ENCODE measurements at places on chromosomes 13 and 19.
A peak's percentile ranks its signal among the peaks of the same experiment; 100 is the strongest.

DNA sequence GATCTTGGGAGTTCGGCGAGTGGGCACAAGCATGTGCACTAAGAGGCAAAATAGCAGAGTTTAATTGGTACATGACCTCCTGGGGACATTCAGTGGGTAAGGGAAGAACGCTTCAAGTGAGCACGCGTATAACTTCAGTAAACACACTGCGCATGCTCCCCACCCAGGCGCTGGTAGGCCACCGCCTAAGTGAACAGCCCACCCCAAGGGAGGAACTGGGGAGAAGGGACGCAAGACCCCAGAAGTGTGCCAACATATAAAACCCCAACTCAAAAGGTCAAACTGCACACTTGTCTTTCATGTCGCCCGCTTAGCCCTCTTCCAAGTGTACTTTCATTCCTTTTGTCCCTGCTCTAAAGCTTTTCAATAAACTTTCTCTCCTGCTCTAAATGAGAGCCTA lies 10.5 kb upstream of the NTN5 start:
- no peak for DNase-seq

DNA sequence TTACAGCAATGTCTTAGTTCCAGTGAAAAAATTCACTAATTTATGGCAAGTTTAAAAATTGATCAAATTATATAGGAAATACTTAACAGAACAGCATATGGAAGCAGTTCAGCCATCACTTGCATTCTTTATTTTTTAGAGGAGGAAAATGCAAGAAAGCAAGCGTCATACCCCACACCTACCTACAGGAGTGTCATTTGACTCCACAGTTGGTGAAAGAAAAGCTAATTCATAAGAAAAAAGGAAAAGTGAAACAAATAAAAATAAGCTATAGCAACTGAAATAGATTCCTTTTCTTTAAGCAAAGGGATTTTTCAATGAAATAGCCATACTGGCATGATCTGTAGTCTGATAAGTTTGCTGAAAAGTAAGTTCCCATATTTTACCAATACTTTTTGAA lies 111.0 kb downstream of the DOCK9 start:
- no peak for DNase-seq

GRCh38 chr13:84263354-84264069 lies 381.2 kb upstream of the SLITRK1 start:
- DNase-seq, result no peak

DNA sequence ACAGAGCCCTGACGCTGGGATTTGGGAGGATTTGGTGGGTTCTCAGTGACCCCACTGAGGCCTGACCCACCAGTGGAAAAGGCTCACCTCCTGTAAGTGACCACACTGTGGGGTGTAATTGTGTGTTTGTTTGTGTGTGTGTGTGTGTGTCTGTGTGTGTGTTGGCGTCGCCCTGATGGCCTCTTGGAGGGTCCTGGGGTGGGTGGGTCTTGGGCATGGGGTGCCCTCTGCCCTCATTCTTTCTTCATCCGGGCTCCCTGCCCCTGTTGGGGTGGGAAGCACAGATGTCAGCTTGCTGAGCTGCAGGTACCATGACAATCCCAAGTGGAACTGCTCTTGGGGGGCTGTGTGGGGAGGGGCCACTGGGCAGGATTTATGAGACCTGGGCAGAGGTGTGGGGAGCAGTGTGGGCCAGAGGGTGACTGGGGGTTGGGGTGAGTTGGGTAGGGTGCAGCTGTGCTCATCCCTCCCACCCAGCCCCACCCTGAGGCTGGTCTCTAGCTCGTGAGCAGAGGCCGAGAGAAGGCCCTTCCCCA lies 22.8 kb downstream of the WTIP start:
- DNase-seq, result no peak

GRCh38 chr13:77832339-77833100 lies 86.1 kb downstream of the EDNRB start:
- no peak for DNase-seq

- no peak for DNase-seq
Observed at GRCh38 chr13:56457535-56458190, 683.1 kb upstream of the PRR20A start.

GRCh38 chr19:41076286-41076685 lies 12.0 kb upstream of the CYP2A13 start:
- DNase-seq, result no peak

DNA sequence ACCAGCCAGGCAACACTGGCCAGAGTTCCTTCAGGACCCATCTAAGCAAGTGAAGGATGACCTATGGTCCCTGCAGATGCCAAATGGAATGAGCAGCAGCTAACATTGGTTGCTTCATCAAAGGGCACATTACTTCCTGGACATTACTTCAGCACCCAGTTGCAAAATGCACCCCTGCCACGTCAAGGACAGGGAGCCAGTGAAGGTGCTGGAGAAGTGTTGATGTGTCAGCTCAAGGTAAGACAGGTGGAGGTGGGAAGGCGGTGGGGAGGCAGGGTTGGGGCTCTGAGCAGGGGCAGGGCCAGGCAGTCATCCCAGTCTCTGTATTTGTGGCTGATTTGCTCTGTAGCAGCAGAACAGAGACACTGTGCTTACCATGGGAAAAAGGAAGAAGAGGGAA lies 14.6 kb downstream of the CSNK1A1L start:
- no peak for DNase-seq

DNA sequence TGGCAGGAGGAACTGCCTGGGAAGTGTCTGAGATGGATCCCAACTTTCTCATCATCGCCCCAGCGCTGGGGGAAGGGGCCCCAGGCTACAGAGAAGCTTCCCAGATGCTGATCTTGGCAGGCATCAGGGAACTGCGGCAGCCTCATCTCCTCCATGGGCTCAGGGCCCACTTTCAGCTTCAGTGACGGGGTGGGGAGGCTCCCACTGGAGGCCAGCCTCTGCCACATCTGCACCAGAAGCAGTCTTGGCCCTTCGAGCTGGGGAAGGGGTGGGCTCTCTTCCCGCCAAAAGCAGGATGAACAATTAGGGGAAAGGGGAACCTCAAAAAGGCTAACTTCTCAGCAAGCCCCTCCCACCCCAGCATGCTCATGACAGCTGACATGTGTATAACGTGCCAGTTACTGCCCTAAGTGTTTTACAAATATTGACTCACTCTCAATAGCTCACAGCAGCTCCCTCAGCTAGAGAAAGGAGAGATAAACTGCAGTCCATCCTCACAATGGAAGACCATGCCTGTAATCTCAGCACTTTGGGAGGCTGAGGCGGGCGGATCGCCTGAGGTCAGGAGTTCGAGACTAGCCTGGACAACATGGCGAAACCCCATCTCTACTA lies 7.1 kb upstream of the S1PR2 start:
- DNase-seq, result no peak

DNA sequence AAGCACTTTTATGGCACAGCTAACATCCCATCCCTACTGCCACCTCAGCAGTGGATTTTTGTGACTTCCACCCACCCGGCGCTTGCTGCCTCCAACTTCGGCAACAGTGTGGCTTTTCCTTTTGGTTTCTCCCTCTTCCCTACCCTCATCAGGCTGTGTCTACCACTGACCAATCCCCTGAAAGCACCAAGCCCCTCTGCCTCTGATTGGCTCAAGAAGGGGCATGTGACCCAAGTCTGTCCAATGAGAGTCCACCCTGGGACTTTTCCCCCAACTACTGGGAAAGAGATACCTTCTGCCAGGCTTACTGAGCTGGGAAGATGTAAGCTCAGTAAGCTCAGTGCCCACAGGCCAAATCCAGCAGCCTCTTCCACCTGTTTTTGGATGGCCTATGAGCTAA lies 5.8 kb downstream of the SMIM7 start:
- DNase-seq, result no peak

DNA sequence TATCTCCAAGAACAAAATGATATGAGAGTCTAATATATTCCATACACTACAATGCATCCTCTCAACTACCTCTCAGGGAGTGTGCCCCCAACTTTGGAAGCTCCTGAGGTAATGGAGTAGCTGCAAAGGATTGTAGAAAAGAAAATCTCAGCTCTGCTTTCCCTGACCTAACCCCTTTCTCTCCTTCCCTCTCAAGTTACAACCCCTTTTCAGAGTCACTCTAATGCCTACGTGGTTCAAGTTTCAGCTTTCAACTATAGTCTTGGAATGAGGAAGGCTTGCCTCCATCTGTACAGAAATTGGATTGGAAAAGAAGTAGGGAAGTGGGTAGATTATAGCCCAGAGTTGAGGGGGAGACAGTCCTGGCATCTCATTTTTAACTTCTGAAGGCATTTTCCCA lies 256.0 kb downstream of the PCDH9 start:
- DNase-seq, result no peak

- no peak for DNase-seq
Observed at GRCh38 chr13:100115693-100116254, 26.9 kb downstream of the PCCA start.

GRCh38 chr13:94710881-94711560 lies 1.3 kb downstream of the SOX21 start:
- peak; percentile 50 for DNase-seq

DNA sequence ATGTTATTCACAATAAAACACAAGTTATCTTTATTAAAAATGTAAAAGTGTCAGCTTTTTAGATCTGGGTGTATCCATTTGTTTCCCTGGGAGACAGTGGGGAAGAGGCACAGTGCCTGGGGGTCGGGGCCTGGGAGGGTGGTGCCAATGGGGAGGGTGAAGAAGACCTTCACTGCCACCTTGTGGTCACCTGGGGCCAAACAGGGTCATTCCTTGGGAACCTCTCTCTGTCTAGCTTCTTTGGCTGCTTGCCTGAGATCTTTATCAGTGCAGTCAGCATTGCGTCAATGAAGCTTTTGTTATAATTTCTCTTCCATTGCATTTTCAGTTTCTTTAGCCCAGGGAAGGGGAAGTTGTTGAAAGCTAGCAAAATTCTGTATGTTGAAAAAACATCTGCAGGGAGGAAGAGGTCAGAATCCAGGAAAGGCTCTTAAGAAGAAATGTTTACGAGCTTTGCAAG lies 39.1 kb downstream of the PCDH8 start:
- peak; percentile 80 for DNase-seq

DNA sequence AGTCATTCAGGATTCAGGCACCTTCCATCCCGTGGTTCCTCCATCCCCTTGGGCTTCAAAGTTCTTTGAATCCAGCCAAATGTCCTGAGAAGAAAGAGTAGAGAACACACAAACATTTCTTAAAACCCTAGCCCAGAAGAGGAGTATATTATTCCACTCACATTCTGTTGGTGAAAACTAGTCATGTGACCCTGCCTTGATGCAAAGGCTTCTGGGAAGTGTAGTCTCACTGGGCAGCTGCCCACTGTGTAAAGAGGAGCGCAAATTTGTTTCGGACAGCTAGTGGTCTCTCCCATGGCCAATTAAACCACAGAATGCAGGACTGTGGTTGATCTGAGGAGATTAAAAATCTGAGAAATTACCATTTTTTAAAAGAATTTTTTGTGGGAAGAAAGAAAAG lies 304.4 kb downstream of the SUCLA2 start:
- no peak for DNase-seq

DNA sequence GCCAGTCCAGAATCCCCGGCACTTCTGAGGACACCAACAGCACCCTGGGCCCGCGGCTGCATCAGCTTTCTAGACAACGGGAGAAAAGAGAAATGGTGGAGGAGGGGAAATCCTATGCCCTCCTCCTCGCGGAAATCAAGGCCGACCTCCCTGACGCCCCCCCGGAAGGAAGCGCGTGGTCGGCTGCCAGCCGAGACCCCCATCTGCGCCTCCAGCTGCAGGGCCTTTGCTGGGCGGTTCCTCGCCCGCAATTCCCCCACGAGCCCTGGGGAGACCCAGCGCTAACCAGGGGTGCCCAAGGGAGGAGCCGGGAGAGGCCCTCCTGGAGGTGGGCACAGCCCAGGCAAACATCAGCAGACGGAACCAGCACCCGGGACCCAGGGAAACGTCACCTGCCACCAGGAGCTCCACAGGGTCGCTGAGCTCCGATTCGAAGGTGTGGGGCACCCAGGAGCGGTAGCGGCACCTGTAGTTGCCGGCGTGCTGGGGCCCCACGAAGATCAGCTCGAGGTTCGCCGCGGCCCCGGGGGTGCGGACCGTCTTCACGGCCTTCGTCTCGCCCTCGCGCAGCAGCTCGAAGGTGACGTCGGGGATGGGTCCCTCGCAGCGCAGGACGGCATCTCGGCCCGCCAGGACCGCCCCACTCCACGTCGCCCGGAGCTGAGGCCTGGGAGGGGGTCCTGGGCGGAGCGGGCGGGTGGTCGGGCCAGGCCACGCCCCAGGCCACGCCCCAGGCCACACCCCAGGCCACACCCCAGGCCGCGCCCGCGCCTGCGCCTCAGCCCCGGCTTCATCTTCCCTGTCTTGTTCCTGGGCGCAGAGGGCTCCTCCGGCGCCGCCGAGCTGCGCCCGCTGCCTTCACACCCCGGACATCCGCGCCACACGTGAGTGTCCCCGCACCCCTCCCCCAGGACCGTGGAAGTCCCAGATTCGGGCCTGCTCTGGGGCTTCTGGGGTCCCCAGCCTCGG lies 6.0 kb downstream of the A1BG start:
- peak; percentile 85 for DNase-seq

- DNase-seq, result no peak
Observed at GRCh38 chr13:91167706-91168385, 179.6 kb upstream of the MIR17HG start.

DNA sequence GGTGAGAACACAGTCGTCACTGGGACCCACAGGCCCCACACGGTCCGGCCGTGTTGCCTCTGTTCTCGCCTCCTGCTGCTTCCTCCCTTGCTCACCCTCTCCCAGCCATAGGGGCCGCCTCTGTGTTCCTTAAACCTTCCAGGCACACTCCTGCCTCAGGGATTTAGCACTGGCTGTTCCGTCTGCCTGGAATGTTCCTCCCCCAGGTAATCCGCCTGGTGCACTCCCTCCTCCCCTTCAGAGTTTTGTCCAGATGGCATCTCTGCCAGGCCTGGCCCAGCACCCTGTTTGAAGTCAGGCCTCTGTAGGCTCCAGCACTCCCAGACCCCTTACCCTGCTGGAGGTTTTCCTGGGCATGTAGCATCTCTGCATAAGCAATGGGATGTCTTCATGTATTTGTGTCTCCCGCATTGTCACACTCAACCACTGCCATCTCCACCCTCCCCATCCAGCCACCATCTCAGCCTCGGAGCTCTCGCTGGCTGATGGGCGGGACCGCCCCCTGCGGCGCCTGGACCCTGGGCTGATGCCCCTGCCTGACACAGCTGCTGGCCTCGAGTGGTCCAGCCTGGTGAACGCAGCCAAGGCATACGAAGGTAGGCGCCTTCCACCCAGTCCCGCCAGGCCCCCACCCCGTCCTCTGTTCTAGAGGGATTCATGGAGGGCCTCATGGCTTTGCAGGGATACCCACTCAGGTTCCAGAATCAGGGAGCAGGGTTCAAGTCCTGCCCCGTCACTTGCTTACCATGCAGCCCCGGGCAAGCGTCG lies 25.9 kb downstream of the DPF1 start:
- DNase-seq, result no peak

DNA sequence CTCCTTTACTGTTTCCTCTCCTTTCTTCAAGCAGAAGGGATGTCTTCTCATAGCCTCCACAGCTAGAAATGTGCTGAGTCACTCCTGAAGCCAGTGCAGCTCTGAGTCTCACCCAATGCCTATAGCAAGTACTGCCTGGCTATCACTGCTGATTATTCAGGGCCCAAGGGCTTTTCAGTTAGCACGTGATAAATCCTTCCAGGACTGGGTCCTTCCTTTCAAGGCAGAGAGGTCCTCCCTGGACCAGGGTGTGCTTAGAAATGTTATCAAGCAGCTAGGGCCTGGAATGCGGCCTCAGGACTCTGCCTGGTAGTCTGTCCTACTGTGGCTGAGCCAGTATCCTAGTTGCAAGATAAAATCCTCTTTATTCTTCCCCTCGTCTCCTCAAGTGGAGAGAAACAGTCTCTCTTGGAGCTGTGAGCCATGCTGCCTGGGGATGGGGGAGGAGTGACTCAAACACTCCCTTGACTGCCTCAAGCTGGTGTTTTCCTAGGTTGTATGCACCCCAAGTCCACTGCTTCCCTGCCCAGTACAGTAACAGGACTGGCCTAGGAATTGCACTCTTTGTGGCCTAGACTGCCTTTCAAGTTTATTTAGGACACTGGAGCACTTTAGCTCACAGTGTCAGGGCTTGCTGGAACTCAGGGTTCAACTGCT lies 198.7 kb upstream of the SERP2 start:
- DNase-seq, result no peak

All from glutamatergic neuron (in vitro differentiated cells).